ENCODE measurements at places on chromosomes 12 and 14. TPM values are rescaled to one million over a fixed set of nuclear protein-coding genes. Genes with fewer than 3 reads are reported as not detected.

The LMO3 gene
- 0.27 TPM for total RNA-seq

The AACS gene
- total RNA-seq = 24.5 TPM

The TAS2R8 gene
- total RNA-seq = not detected

The PTCSC3 gene
- total RNA-seq = not detected

The SOAT2 gene
- not detected for total RNA-seq

The TEX52 gene
- not detected for total RNA-seq

The RPAP3 gene
- total RNA-seq = 25.8 TPM

The ALX1 gene
- total RNA-seq = 0.53 TPM

The PMCH gene
- 0.36 TPM for total RNA-seq
